ENCODE measurements at places on chromosomes 6 and 20. TPM values are rescaled to one million over a fixed set of nuclear protein-coding genes. Genes with fewer than 3 reads are reported as not detected.

The PRL gene
- total RNA-seq = not detected

The RNF182 gene
- total RNA-seq = 7.2 TPM

The TFAP2C gene
- 1.1 TPM for total RNA-seq

The CLIC5 gene
- 1.2 TPM for total RNA-seq

The TRIM40 gene
- total RNA-seq = not detected

The CALHM5 gene
- 7.2 TPM for total RNA-seq

The PSORS1C1 gene
- total RNA-seq = 0.53 TPM

DNA sequence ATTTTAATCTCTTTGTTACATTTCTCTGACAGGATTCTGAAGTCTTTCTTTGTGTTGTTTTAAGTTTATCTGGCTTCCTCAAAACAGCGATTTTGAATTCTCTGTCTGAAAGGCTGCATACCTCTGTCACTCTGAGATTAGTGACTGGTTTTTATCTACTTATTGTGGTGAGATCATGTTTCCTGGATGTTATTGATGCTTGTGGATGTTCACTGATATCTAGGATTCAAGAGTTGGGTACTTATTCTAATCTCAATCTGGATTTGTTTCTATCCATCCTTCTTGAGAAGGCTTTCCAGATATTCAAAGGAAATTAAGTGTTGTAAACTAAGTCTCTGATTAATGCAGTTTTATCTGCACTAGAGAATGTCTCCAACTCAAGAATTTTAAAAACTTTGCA, 1076.1 kb upstream of the ADGRB3 start:
- H3K4me1 ChIP-seq = no peaks in the 10 kb centered on the region
- H3K36me3 ChIP-seq = no peaks in the 10 kb centered on the region
- H3K27ac ChIP-seq = no peak overlapping the region
- H3K4me3 ChIP-seq = no peak overlapping the region
- H3K27me3 ChIP-seq = no peaks in the 10 kb centered on the region

- peak overlapping the region; percentile 98 for H3K4me3 ChIP-seq
- H3K27me3 ChIP-seq = no peaks in the 10 kb centered on the region
- peak overlapping the region; percentile 26 for H3K27ac ChIP-seq
- peaks cover 12% of the 10 kb centered on the region for H3K4me1 ChIP-seq
These were observed 897 bp downstream of the RANBP9 start for GRCh38 chr6:13710552-13711323.

GRCh38 chr20:57667388-57667787, 42.4 kb downstream of the PMEPA1 start:
- H3K4me1 ChIP-seq = no peaks in the 10 kb centered on the region
- H3K27ac ChIP-seq = no peak overlapping the region
- no peak overlapping the region for H3K4me3 ChIP-seq
- no peak for DNase-seq
- no peaks in the 10 kb centered on the region for H3K36me3 ChIP-seq

DNA sequence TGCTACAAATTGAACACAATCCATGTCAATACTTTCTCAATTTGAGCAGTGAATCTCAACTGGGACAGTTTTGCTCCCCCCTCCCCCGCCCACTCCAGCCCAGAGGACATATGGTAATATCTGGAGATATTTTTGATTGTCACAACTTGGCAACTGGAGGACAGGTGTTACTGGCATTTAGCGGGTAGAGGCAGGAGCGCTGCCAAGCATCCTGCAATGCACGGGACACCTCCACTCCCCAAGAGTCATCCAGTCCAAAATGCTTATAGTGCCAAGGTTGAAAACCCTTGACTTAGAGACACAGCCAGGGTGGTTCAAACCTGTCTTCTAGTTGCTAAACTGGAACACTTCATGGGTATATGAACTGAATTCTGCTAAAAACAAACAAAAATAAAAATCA, 26.9 kb upstream of the LRRC1 start:
- H3K27me3 ChIP-seq = no peaks in the 10 kb centered on the region
- no peak for DNase-seq
- peaks cover 12% of the 10 kb centered on the region for H3K4me1 ChIP-seq
- H3K36me3 ChIP-seq = no peaks in the 10 kb centered on the region
- H3K4me3 ChIP-seq = no peak overlapping the region
- no peak overlapping the region for H3K27ac ChIP-seq

DNA sequence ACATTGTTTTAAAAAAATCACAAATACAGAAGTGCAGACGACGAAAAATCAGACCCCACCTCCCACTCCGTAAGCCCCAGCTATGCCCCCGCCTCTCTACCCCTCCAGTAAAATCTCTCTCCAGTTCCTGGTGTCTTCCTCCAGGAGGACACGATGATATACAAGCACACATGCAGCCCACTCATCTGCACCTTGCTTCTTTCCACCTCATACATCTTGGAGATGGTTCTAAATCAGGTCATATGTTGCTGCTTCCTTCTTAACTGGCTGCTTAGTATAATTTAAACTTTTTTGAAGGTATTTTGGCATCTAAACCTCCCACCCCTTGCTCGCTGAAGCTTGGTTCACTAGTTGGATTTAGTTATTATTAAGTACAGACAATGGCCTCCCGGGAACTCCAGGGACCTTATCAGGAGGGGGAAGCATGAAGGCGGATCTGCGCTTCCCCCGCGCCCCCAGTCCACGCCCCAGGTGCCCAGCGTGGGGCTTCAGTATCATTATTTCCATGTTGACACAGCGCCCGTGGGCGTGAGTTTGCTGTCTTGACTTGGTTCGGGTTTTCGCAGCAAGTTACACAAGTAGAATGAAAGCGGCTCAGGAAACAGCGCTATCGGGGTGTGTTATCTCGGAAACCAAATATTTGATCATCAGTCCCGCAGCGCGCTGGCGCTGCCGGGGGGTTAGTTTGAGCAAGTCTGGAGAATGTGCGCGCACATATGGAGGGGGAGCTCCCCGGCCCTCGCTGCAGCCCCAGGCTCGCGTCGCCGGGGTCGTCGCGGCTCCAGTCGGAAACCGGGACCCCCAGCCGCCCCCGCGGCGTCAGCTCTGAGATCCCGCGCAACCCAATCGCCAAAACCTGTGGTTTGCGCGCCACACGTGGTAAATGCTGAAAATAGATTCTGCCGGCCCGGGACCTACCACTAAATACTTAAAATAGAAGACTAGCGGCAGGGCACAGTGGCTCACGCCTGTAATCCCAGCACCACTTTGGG, 2.3 kb downstream of the BMP7 start:
- H3K27me3 ChIP-seq = peaks cover 91% of the 10 kb centered on the region
- DNase-seq = no peak
- no peak overlapping the region for H3K27ac ChIP-seq
- no peaks in the 10 kb centered on the region for H3K36me3 ChIP-seq

DNA sequence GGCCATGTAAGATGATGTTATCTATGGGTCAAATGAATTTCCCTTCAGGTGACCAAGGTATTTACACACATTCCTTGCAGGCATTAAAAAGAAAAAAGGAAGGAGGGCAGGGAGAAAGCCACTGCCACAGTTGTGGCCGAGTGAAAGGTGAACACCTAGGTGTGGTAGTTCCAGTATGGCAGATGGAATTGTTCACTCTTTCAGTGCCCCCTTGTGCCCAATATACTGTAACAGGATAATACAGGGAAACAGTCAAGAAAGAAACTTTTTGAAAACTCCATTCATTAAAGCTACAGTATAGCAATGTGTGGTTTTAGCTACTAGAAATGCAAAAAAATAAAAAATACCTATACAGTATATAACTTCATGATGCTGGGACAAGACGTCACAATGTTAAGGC, 52.1 kb downstream of the BMP2 start:
- H3K27me3 ChIP-seq = no peaks in the 10 kb centered on the region
- H3K27ac ChIP-seq = no peak overlapping the region
- H3K4me1 ChIP-seq = no peaks in the 10 kb centered on the region
- no peak overlapping the region for H3K4me3 ChIP-seq
- DNase-seq = no peak
- H3K36me3 ChIP-seq = no peaks in the 10 kb centered on the region

GRCh38 chr6:105191351-105191750, 11.5 kb upstream of the POPDC3 start:
- no peak overlapping the region for H3K4me3 ChIP-seq
- no peak overlapping the region for H3K27ac ChIP-seq
- H3K4me1 ChIP-seq = peaks cover 12% of the 10 kb centered on the region

- H3K36me3 ChIP-seq = peaks cover 40% of the 10 kb centered on the region
- peaks cover 33% of the 10 kb centered on the region for H3K4me1 ChIP-seq
- no peak for DNase-seq
These were observed 1.8 kb upstream of the SPEF1 start for GRCh38 chr20:3783068-3783489.

GRCh38 chr6:69881322-69882151, 15.2 kb downstream of the COL19A1 start:
- no peaks in the 10 kb centered on the region for H3K27me3 ChIP-seq
- H3K4me1 ChIP-seq = no peaks in the 10 kb centered on the region
- no peak for DNase-seq
- no peaks in the 10 kb centered on the region for H3K36me3 ChIP-seq
- no peak overlapping the region for H3K27ac ChIP-seq
- no peak overlapping the region for H3K4me3 ChIP-seq

GRCh38 chr20:42635699-42636411, 553.9 kb downstream of the PTPRT start:
- no peaks in the 10 kb centered on the region for H3K4me1 ChIP-seq
- H3K27me3 ChIP-seq = no peaks in the 10 kb centered on the region
- no peak overlapping the region for H3K27ac ChIP-seq

GRCh38 chr6:144559865-144560593, 274.9 kb downstream of the UTRN start:
- no peaks in the 10 kb centered on the region for H3K27me3 ChIP-seq
- peak; percentile 69 for DNase-seq
- peaks cover 40% of the 10 kb centered on the region for H3K36me3 ChIP-seq
- peaks cover 13% of the 10 kb centered on the region for H3K4me1 ChIP-seq

- H3K27me3 ChIP-seq = no peaks in the 10 kb centered on the region
- DNase-seq = no peak
- no peak overlapping the region for H3K4me3 ChIP-seq
- H3K27ac ChIP-seq = no peak overlapping the region
- peaks cover 10% of the 10 kb centered on the region for H3K4me1 ChIP-seq
These were observed 59.3 kb downstream of the BCKDHB start for GRCh38 chr6:80165819-80166218.

DNA sequence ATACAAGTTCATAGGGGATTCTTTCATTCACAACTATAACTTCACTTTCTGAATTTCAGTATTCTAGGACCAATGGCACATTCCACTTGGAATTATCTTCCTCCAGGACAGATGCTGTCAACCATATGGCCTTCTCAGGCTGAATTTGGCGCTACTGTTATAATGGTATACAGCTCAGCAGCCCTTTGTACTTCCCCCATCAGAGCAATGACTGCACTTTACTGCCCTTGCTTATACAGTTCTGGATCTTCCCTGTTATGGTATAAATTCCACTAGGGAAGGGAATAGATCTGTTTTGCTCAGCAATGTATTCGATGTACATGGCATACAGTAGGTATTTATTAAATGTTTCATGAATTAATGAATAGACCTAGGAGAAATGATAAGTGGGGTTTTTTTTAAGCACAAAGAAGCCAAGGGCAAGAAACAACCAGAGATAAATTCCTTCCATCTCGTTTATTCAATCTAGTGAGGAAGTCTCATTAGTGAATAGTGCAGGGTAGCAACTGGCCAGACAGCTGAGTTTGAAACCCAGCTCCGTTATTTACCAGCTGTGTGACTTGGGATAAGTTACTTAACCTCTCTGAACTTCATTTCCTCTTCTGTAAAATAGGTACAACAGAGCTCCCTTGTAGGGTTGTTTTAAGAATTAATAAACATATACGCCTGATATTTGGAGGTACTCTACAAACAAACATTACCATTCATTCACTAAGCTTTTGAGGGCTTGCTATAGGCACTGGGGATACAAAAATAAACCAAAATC, 97.1 kb upstream of the PRDM1 start:
- H3K4me1 ChIP-seq = peaks cover 17% of the 10 kb centered on the region
- H3K27ac ChIP-seq = no peak overlapping the region
- no peak overlapping the region for H3K4me3 ChIP-seq
- H3K36me3 ChIP-seq = no peaks in the 10 kb centered on the region
- no peaks in the 10 kb centered on the region for H3K27me3 ChIP-seq

DNA sequence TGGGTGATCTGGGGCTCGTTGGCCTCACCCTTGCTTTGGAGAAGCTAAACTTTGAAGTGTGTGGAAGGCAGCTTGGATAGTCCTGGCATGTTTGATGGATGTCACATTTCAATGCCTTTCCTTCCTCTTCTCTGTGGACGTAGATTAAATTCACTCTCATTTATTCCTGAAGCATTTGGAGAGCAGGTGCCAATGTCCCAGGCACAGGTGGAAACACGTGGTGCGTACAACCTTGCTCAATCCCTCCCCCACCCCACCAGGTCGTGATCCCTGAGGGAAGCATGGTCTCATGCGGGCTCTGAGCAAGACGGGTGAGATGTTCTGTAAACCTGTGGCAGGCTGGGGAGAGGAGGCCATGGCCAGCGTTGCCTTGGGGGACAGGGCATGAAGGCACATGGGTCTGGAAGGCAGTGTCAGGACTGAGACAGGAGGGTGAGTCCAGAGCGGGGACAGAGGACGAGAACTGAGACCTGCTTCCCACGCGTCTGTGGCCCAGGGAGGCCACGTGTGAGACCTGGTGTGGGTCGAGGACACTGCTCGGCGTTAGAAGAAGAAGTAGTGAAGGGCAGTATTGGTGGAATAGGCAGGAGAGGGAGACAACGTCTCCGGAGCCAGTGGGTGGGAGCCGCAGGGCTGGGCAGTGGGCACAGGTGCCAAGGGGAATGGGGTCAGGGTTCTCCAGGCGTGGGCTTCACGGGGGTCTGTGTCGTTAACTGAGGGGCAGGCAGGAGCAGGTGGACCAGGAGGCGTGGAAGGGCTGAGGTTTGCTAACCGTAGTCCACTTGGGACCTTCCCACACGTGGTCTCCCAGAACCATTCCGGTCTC, 34.4 kb downstream of the SMOC2 start:
- H3K27me3 ChIP-seq = no peaks in the 10 kb centered on the region
- no peak for DNase-seq
- no peaks in the 10 kb centered on the region for H3K4me1 ChIP-seq
- no peaks in the 10 kb centered on the region for H3K36me3 ChIP-seq
- H3K27ac ChIP-seq = no peak overlapping the region
- H3K4me3 ChIP-seq = no peak overlapping the region

DNA sequence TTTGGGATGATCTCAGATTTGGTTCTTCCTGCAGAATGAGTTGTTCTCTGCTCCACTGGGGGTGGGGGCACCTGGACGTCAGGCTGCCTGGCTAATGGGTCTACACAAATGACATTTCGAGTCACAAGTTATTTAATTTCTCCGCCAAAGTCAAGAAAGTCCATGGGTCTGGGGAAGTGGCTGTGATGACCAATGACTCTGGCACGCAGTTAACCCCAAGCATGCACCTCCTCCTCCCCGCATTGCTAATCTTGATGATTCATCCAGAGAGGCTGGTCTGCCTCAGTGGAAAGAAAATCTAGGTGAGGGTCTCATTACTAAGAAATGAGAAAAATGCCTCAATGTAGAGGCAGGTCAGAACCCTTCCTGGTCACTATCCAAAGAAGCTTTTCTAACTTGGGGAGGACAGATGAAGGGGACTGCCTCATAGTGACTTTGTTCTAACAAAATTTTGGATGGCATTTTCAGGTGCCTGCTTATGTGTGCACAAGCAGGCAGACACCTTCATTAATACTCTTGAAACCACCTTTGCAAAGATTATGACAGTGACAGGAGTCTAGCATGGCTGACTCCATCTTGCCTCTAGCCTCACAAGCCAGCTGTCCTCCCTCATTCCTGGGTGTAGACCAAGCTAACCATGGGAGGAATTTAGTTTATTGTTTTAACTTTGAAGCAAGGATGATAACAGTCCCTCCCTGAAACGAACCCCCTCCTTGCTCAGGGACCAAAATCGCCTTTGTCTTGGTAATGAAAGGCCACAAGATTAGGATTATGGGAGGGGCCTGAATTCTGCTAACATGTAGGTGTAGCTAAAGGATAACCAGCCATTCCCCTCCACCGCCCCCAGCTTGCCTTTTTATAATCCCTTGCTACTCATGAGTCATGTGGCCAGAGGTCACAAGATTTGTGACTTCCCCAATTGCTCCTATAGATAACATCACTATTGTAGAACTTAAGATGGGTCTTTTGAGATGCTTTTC, 98.6 kb upstream of the MRPS10 start:
- H3K4me1 ChIP-seq = peaks cover 50% of the 10 kb centered on the region
- H3K36me3 ChIP-seq = peaks cover 3% of the 10 kb centered on the region
- peak overlapping the region; percentile 99 for H3K27ac ChIP-seq
